KG1 (cell line): ENCODE measurements at places on chromosomes 5 and 9.

GRCh38 chr5:165188556-165189175 lies 1683.2 kb downstream of the MAT2B start:
- DNase-seq: no peak

- DNase-seq: no peak
Measured at GRCh38 chr5:97553604-97554452, 370.8 kb upstream of the RIOK2 start.

GRCh38 chr5:61701877-61702602 lies 370.0 kb downstream of the ZSWIM6 start:
- DNase-seq: no peak

DNA sequence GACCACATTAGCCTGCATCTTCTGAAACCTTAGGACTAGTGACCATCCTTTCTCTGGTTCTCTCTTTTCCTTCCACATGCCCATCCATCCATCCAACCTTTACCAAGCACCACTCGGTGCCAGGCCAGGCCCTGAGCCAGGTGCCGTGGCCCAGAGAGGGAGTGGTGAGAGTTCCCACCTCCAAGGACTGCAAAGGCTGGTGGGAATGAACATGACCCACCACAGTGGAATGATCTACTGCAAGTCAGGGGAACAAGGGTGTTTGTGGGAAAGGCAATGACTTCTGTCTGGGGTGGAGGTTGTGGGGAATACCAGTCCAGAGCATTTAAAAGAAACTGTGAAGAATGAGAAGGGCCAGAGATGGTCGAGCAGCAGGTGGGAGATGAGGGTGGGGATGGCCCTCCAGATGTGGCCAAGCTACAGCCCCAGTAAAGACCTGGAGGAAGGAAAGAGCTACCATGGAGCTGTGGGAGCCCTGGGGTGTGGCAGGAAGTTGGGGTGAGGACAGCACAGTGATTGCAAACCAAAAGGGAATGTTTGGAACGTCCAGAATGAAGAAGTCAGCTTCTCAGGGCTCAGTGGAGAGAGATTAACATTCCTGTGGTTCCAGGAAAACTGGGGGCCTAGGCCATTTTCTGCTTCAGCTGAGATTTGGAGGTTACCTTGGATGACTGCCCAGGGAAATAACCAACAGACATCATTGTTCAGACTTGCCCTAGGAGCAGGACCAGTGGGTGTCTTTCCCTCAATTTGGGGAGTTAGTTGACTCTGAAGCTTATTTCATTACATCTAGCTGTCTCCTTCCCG lies 30.7 kb upstream of the CORO2A start:
- DNase-seq: no peak

DNA sequence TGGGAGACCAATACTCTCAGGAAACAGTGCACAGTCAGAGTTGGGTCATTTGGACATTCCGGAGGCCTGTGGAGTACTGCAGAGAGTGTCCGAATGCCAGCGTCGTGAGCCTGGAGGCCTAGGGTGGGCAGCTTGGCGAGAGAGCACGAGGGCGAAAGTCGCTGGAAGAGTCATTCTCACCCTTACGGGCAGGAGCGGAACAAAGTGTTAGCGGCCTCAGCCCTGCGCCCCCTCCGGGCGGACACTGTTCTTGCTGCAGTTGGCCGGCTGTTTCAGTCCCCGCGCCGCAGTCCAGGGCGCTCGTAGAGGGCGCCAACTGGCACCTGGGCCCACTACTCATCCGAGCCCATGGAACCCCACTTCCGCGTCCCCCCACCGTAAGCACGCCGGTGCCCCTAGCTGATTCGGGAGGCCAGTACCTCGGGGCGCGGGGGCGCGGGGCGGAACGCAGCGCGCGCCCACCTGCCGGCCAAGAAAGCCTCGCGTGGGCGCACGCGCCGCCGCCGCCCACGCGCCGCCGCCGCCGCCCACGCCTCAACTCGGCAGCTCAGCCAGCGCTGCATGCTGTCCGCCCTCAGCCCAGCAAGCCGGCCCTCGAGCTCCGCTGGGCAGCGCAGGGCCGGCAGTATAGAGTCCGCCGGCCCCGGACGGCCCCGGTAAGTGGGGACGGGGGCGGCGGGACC lies 99.7 kb upstream of the CCL21 start:
- DNase-seq: no peak

GRCh38 chr9:113580041-113580953 lies 116.8 kb downstream of the RGS3 start:
- peak; percentile 10 for DNase-seq

DNA sequence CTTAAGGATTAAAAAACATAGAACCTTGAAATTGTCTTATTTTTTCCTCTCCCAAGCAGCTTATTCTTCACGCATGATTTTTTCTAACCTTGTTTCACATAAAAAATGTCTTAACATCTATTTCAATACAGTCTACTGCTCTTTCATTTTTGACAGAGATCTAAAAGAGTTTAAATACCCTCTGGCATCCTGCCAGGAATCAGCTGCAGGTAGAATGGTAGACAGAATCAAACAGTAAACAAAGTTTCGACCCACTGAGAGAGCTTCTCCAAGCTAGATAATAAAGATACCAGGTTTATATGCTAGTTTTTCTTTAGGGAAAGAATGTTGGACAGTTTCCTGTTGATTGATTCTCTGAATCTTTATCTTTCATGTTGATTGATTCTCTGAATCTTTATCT lies 555.8 kb upstream of the CDH9 start:
- no peak for DNase-seq

DNA sequence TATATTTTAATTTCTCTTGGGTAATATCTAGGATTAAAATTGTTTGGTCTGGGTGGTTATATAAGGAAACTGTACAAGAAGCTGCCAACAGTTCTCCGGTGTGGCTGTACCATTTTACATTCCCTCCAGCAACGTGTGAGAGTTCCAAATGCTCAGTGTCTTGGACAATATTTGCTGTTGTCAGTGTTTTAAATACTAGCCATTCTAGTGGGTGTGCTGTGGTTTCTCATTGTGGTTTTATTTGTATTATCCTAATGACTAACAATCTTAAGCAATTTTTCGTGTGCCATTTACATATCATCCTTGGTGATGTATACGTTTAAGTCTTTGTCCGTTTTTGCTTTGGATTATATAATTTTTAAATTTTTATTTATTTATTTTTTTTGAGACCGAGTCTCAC lies 34.0 kb downstream of the TNFSF15 start:
- DNase-seq: no peak

DNA sequence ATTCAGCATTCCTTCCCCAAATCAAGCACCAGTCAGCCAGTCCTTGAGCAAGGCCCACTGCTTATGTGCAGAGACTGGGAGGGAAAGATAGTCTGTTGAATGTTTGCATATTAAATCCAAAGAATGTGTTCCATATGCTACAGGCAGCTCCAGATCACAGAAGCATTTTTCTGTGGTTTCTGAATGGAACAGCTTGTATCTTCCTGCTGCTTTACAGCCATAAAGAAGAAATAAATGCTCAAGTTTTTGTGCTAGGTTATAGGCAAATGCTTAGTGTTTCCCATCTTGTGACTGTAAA lies 310.3 kb downstream of the TRIM36 start:
- DNase-seq: no peak
